Stimulated activated CD4-positive, alpha-beta T cell treated with anti-CD3 and anti-CD28 coated beads, Interleukin-12 subunit alpha, Interleukin-12 subunit beta, amount 100 ng/mL, for 48 hours (primary cell): ENCODE measurements at places on chromosomes 2 and 18.

- no peak for DNase-seq
Measured at GRCh38 chr2:195590861-195591205, 66.2 kb upstream of the SLC39A10 start.

DNA sequence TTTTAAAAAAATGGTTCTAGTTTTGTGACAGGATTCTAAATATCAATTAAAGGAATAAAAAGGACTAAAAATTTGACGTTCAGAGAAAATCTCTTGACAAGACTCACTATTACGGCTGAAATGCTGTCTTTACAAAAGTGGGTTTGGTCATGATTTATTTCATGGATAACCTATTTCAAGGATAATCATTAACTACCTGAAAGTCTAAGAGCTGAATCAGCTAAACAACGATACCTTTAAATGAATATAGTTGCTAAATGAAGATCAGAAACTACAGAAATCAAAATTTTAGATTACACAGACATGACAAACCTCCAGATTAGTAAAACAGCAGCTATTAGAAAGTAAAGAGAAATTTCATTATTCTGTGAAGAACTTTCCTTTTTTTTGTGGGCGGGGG is 35.7 kb downstream of the RTTN start:
- DNase-seq, result no peak

- DNase-seq, result peak; percentile 34
Measured at GRCh38 chr2:85537600-85538506, 1.1 kb upstream of the MAT2A start.

DNA sequence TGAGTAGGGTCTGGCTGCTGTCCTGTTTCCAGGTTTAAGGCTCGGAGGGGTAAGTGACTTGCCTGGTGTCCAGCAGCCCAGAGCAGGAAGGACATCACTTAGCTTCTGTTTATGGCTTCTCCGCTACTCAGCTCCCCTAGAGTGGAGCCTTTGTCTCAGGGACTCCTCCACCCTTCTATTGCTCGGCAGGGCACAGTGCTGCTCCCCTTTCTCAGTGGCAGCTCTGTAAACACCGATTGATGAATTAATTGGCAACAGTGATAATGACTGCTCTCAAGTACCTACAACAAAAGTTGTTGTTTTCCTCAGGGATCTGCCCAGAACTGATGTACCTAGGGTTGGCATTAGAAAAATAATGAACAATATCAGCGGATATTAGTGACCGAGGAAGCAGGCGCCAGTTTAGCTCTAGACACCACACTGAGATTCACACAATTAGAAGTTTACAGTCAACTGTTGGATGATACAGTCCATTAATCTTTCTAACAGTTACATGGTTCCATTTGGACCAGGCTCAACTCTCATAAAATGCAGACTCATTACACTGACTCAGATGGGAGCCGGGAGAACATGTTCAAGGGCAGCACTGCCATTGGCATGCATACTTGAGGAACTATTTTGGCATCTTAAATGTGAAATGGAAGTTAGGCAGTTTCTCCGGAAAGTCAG is 265.7 kb downstream of the MTX2 start:
- DNase-seq, result no peak

GRCh38 chr2:50866626-50867025 is 165.3 kb downstream of the NRXN1 start:
- no peak for DNase-seq

- DNase-seq, result no peak
Measured at GRCh38 chr2:95262896-95263542, 11.2 kb upstream of the PROM2 start.

- no peak for DNase-seq
Measured at GRCh38 chr18:55139836-55140235, 180.6 kb upstream of the CCDC68 start.

DNA sequence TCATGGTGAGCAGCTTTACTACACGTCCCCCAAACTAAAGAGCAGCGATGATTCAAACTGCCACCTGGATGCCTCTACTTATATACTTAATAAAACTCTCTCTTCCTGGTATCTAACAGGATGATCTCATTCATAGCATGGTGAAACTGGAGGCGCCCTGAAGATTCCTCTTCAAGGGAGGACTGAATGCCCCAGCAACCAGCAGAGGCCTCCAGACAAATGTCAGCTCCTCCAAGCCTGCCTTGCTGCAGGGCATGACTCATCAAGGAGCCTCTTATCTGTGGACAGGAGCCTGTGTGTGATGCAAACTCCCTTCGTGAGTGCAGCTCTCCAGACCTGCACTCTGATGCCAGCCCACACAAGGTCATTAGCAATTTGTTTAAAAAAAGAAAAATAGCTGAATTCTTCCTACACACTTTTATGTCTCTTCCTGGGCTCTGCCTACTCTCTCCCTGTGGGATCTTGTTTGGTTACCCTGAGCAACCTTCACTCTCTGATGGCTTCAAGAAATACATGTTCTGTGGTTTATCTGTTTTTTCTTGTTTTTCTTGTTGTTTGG is 30.2 kb downstream of the LONRF2 start:
- DNase-seq, result peak; percentile 21

- DNase-seq, result no peak
Measured at GRCh38 chr18:78582898-78583738, 396.5 kb upstream of the SALL3 start.

DNA sequence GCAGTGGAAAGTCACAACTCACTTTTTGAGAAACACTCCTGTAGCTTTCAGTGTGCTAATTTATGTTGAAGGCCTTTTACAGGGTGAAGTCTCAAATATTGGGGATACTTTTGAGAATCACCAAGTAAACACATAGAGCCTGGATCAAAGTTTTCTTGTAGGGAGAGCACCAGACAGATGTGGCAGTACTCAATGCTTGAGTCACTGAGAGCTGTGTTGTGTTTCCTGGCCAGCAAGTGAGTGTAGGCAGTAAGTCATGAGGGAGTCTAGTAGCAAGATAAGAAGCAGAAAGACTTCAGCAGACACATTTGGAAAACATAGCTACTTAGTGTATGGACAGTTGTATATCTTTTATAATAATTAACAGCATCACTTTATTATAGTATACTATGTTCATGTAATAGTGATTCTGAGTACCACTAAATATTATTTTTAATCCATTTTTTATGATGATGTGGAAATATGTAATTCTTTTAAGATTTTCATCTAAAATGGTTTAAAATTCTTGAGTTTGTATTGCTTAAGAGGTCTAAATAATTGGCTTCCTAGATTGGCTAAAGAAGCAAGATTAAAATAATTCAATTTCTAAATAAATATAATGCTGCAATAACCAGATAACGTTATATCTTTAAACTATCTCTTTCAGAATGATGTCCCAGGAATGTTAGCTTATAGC is 12.8 kb downstream of the PSMD1 start:
- no peak for DNase-seq

DNA sequence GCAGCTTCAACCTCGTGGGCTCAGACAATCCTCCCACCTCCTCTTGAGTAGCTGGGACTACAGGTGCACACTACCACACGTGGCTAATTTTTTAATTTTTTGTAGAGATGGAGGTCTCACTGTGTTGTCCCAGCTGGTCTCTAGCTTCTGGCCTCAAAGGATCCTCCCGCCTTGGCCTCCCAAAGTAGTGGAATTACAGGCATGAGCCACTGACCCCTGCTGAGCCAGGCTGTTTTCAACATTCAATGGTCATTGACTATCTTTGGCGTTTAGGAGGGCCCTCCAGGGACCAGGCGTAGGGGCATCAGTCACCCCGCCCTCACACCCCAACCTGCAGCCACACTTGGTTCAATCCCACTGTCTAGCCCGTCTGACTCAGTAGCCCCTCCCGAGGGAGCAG is 5.2 kb downstream of the MZT2B start:
- no peak for DNase-seq

- DNase-seq, result no peak
Measured at GRCh38 chr18:46452820-46453219, 204.2 kb downstream of the LOXHD1 start.

DNA sequence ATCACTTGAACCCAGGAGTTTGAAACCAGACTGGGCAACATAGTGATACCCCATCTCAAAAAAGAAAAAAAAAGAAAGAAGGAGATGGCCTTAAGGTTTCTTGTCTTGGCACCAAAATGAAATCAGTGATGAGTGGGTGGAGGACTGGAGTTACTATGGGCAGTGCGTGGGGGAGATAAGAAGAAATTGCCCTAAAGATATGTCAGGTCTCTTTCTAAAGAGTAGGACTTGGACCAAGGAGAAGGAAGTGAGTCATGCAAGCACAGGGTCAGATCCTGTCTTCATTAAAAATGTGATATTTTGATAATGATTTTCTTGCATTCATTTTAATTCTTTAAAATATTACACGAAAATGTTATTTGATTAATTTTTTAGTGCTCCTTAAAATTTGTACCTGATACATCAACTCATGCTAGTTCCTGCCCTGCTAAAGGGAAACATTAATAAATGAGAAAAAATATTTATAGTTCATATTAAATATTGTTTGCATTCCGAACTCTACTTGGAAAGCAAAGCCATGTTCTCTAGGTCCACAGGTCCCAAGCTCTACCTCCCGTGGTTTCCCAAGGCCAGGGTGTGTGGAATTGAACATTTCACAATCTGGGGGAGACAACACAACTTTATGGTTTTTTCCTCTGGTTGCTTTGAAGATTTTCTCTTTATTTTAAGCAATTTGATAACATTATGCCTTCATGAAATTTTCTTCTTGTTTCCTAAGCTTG is 62.6 kb upstream of the CTLA4 start:
- no peak for DNase-seq
